ENCODE measurements at places on chromosomes 6 and 20.

DNA sequence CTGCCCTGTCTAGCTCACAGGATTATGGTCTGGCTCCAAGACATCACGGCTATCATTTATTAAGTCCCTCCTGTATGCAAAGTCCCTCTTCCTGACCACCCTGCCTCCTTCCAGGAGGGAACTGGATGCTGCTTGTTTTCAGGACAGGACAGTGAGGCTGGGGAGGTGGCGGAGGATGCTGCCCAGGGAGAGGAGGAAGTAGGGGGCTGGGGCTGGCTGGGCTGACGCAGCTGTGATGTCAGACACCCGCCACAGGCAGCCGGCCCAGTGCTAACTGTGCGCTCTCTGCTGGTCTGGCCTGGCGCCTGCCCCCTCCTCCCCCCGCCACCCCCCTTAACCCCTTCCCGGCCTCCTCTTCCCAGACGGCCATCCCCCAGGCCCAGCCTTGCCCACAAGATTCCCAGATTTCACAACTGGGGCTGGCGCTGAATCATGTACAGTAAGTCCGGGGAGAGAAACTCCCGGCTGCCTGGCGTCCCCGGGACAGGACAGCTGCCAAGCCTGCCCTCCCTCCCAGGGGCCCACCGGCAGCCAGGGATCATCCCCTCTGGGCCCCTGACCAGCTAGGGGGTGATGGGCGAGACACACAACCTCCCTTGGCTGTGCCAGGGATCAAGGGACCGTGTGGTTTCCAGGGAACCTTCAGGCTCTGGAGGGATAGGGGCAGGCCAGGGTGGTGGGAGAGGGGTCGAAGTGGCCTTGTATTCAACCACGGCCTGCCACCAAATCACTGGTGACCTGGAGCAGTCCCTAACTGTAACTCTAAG is 118.1 kb downstream of the CEBPB start:
- no peak for DNase-seq

GRCh38 chr20:37968841-37969401 is 64.3 kb downstream of the TTI1 start:
- DNase-seq = no peak

GRCh38 chr6:90049295-90049694 is 155.0 kb downstream of the GJA10 start:
- no peak for DNase-seq

GRCh38 chr20:38060536-38060935 is 27.0 kb downstream of the RPRD1B start:
- no peak for DNase-seq

DNA sequence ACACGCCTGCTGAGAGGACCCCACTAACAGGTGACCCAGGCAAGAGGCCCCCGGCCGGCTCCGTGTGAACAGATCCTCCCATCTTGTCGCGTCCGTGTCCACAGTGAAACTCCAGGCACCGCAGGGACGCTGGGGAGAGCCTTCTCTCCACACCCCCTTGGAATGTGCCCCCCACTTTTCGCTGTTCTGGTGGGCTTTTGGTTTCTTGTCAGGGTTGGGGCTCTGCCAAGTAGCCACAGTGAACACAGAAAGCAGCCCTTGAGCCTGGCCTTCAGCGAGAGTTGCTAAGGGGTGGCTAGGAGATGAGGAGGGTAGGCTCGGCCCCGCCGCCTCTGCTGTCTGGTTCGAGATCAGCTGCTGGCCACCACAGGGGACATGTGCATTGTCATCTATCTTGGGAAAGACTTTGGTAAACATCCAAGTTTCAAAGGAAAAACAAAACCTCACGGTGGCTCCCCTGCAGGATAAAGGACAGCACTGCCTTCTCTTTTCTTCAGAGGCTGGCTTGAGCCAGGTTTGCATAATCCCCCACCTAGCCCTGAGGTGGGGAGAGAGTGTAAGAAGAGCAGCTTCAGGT is 22.7 kb downstream of the SYNDIG1 start:
- no peak for DNase-seq

- DNase-seq = no peak
Measured at GRCh38 chr6:45789238-45789637, 226.4 kb downstream of the CLIC5 start.

GRCh38 chr20:38355161-38356012 is 9.1 kb downstream of the LBP start:
- DNase-seq = no peak

DNA sequence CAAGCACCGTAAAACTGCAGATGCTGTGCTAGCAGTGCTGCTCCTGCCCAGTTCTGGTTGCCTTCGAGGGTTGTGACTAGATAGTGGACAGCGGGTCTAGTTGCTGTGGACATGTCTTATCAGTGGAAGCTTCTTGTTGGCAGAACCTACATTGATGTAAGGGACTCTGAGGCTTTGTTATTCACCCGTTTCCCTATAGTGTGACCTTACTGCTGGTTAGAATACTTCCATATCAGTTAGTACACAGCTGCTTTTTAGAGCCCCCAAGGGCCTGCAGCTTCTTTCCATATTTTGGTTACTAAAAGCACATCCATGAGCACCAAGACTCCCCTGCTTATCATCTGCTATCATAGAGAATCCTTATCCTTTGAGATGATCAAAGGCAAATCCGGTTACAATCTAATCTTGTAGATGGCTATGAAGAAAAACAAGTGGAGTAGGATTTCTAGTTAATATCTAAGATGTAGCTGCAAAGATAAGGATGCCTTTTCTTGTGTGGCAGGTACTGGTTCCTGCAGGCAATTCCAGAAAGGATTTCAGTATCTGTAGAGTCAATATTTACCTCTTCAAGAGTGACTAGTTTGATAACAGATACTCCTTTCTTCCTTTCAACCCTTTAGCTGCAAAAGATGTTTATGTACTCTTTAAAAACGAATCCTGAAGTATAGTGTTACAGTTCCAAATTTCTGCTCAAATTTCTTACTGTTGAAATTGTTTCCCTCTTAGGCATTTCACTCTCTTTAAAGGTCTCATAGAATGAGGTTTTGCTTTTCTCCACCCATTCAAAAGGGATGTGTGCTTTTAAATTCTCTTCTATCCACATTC is 163.6 kb downstream of the JARID2 start:
- no peak for DNase-seq

- DNase-seq = no peak
Measured at GRCh38 chr6:24744911-24745310, 26.0 kb upstream of the C6orf62 start.

DNA sequence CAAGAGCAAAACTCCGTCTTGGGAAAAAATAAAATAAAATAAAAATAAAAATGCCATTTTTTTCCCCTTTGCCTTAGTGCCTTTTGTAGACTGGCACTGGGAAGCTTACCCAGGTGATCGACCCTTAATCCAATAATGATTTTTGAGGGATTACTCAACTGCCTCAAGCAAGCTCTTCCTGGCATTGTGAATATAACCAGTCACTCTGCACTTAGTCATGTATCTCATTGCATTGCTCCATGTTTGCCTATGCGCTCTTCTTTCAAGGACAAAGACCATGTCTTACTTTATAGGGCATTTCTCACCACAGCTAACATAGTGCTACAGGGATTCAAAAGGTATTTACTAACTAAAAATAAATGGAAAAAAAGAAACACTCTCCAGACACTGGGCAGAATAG is 13.0 kb downstream of the GFOD1 start:
- no peak for DNase-seq

GRCh38 chr20:51569815-51570738 is 27.6 kb upstream of the NFATC2 start:
- DNase-seq = no peak

DNA sequence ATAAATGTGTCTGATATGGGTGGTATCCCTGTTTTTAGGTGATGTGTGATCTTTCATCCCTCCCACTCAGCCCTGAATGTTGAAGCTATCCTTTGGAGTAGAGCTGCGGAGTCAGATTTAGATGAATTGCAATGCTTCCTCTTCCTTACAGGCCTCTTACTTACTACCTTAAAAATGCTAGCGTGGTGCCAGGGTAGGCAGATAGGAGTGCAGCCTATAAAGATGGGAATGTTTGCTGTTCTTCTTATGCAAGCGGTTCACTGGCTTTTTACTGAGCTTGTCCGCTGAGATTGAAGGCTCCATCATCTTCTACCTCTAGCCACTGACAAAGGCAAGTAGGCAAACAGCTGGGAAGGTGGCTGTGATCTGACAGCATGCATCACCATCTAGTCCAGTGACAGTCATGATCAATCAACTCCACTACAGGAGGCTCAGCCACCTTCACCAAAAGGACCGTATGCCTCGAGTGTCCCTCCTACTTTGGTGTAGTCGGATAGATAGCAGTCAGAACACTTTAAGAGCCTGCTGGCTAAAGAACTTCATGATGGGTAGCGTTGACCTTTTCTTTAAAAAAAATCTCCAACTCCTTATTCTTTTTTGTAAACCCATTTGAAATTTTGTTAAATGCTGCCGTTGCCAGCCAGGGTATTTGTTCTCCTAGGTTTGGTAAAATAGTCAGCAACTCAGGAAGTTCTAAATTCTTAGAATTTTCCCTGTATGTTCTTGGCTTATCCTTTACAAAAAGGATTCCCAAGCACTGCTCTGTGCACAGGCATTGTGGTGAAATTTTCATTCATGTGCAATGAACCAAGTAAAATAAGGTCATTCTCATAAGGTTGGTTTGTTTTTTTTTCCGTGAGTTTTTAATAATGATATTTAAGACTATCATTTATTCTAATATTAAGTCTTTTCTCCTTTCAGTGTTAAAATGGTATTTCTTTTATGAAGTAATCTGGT is 169.6 kb downstream of the MTHFD1L start:
- no peak for DNase-seq

DNA sequence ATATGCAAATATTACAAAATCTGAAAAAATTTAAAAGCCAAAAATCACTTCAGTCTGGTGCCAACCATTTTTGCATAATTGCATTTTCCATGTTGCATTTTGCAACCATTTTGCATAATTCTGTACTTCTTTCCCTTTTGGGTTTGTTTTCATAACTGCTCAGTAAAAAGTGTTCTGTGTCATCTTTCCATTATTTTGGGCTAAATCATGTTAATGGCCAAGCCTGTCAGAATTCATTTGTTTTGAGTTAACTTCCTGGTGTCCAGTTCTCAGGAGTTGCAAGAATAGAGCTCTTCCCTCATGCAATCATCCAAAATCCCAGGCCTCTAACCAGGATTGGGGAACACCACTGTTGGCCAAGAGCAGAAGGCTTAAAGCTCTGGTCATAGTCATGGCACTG is 133.6 kb downstream of the MTHFD1L start:
- no peak for DNase-seq

- no peak for DNase-seq
Measured at GRCh38 chr20:34771680-34772081, 53.8 kb downstream of the NCOA6 start.

DNA sequence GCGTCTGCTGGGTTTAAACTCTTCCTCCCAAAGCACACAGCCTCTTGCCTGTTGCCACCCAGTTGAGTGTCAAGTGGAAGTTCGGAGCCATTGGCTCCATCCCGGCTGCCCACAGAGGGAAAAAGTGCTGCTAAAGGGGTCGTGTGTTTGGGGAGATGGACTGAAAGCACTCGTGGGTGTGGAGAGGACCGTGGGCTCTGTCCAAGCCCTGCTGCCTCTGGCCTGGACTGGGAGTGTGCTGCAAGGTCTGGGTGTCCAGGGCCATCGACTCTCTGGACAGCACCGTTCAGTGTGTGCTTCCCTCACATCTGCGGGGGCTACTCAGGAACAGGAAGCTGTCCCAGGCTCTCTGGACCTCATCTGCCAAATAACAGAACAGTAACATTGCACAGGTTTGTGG is 269.3 kb downstream of the DLL1 start:
- DNase-seq = no peak

DNA sequence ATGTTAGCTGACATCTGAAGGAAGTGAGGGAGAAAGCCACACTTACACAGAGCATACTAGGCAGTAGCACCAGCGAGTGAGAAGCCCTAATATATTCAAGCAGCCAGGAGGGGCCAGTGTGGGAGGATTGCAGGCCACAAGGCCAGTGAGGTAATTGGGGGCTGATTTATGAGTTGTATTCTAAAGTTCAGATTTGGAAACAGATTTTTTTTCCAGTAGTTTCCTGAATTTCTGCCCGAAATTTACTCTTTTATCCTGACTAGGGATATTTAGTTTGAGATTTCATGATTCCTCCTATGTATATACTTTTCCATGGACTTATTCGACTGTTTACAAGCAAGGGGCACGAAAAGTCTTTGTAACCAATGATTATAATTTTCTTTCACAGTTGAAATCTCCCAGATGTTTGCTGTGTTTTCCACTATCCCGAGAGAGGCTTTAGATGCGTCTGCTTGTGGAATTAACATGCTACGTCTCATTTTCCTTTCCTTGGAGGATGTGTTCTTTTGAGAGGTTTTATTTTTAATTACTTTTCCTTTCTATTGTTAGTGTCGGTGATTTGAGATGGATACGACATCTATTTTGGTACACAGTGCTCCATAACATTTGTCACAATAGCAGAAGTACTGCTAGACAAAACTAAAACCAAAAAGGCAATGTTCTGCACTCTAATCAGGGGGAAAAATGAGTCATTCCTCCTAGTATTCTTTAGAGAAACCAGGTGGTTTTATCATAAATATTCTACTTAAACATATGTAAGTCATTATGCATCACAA is 356.3 kb upstream of the HSF2 start:
- DNase-seq = no peak

DNA sequence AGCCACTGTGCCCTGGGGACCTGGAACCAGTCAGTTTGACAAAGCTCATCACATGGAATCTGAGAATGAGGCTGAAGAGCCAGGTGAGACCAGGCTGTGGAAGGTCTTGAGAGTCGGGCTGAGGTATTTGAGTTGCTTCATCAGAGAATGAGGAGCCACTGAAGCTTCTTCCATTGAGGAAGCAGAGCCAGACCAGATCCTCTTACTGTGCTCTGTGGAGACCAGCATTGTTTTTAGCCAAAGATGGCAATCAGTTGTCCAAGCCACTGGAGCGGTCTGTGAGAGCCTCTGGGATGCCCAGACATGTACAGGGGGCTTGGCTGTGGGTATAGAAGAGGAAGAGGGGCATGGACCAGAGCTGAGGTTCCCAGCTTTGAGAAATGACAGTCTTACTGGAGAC is 6.1 kb upstream of the EPB41L1 start:
- DNase-seq = no peak

- no peak for DNase-seq
Measured at GRCh38 chr20:16946097-16946496, 197.9 kb downstream of the OTOR start.

- DNase-seq = no peak
Measured at GRCh38 chr6:55776113-55776512, 99.3 kb downstream of the BMP5 start.

DNA sequence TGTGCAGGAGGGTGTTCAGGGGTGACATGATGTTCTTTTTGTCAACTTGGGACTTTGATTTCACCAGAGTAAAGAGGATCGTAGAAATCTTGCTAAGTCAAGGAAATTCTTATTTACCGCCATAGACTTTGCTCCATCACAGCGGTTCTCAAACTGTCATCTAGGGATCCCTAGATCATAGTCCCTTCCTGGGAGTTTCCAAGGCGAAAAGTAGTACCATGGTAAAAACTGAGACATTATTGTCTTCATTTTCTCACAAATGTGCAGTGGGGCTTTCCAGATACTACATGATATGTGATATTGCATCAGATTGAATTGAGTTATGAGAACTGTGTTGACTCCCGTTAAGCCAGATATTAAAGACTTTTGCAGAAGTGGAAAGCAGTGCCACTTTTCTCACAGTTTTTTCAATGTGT is 79.7 kb downstream of the JARID2 start:
- no peak for DNase-seq

Measured in stimulated activated CD8-positive, alpha-beta memory T cell treated with anti-CD3 and anti-CD28 coated beads, Interleukin-4, amount 100 ng/mL, for 24 hours (primary cell).